MCF 10A (cell line): ENCODE measurements at places on chromosomes 6 and 20.

DNA sequence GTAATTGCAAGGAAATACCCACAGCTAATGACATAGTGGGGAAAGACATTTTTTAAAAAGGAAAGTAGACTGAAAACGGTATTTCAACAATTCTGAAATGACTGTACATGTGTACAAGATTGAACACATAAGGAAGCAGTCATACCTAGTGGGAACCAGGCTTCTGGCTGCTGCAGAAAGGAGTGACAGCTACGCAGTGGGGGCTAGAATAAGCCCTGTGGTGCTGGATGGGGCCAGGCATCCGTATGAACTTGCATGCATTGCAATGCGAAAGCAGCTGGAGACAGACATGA lies 54.9 kb upstream of the GPR31 start:
- DNase-seq = no peak

- peak; percentile 53 for DNase-seq
Observed at GRCh38 chr6:160667639-160668481, 3.8 kb upstream of the LPA start.

GRCh38 chr6:18025596-18025995 lies 38.2 kb upstream of the KIF13A start:
- DNase-seq = no peak

- no peak for DNase-seq
Observed at GRCh38 chr20:62276439-62276838, 26.4 kb upstream of the ADRM1 start.

DNA sequence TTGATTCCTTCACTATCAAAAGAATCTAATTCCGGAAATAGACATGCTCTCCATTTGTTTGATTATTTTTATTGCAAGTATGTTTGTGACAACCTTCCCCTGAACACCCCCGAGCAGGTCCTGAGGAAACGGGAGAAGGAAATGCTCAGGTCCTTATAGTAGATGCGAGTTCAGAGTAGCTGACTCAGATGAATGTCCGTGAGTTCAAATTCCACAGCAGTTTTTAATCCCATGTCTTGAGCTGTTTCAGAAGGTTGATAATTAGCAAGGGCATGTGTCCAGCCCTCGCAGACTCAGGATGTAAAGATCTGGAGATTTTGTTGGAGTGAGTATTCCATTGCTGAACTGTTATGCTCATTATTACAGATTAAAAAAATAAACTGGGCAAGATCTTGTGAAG lies 169.3 kb downstream of the BCAS1 start:
- DNase-seq = no peak

- DNase-seq = peak; percentile 47
Observed at GRCh38 chr6:8579372-8579771, 144.0 kb upstream of the SLC35B3 start.

DNA sequence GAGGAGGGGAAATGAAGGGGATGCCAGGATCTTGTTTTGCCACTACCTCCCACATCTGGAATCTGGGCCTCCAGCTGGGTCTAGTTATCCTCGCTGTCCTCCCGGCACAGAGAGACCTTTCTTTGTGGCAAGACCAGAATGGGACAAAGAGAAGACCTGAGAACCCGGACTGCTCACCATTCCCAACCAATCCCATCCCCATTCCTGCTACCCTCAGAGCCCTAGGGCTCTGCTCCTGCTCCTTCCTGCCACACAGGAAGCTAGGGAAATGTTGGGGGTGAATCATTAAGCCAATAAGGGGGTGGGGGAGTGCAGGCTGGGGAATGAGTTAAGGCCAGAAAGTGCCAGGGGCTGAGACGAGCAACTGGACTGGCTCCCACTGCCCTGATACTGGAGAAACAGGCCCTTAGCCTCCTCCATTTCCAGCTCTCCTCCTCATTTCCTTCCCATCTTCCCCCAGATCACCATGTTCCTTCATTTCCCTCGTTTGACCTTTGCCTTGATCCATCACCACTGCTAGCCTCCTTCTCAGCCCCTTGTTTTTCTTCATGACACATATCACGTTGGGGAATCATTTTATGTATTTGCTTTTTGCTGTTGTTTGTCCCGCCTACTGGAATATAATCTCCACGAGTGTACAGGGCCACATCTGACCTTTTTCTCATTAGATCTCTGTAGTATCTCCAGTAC lies 4.6 kb upstream of the IER3 start:
- peak; percentile 89 for DNase-seq

DNA sequence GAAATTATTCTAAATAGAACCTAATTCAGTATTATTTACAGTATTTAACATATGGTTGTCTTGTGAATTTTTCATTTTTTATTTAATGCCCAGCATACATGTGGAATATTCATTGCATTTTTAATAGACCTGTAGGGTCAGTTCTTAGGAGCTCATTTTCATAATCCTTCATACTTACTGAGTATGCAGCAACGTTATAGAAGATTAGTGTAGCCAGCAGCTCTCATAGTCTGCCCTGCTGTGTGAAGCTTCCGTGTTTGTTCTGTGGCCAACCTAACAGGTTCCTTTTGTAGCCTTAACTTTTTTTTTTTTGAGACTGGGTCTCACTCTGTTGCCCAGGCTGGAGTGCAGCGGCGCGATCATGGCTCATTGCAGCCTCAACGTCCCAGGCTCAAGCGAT lies 261.4 kb downstream of the ARID1B start:
- no peak for DNase-seq

GRCh38 chr6:72968704-72969103 lies 256.6 kb downstream of the KHDC1L start:
- peak; percentile 74 for DNase-seq

DNA sequence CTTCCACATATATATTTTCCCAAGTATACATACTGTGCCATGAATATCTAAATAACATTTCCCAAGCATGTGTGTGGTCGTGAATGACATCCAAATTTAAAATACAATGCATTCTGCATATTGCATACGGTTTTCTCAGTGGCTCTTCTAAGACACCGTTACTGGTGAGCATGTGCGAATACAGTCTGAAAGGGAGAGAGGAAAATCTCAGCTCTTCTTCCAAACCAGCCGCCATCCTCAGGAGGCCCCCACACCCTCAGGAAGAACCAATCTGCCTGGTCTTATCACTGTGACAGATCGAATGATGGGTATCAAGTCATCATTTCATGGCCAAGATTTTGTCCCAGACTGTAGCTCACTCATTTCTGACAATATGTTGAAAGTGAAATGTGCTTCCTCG lies 50.7 kb downstream of the ADAT2 start:
- DNase-seq = no peak

GRCh38 chr20:64101731-64102621 lies 5.4 kb downstream of the NPBWR2 start:
- no peak for DNase-seq

GRCh38 chr6:118353564-118353963 lies 194.5 kb upstream of the PLN start:
- DNase-seq = peak; percentile 47

- no peak for DNase-seq
Observed at GRCh38 chr6:144879436-144879835, 594.3 kb downstream of the UTRN start.

DNA sequence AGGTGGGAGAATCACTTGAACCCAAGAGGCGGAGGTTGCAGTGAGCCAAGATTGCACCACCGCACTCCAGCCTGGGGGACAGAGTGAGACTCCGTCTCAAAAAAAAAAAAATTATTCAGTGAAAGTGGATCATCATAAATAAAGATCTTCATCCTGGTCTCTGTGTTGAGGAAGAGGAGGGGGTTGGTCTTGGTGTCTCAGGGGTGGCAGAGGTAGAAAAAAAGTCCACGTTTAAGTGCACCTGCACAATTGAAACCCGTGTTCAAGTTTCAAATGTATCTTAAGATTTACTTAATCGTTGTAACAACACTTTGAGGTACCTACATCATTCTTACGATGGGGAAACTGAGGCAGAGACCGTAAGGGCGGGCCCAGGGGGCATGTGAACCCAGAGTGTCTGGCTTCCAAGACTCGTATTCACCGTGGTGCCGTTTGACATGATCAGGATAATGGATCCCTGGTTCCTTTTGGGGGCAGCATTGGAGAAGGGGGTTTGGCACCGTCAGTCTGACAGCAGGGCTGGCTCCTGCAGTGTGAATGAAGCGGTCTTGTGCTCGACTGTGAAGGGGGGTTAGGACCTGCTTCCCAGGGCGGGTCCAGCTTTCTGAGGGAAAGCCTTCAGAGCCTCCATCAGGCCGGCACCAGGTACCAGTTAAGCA lies 32.9 kb upstream of the ID1 start:
- DNase-seq = no peak

- no peak for DNase-seq
Observed at GRCh38 chr6:109655761-109656262, 35.2 kb downstream of the AK9 start.

GRCh38 chr20:7889736-7890135 lies 50.5 kb downstream of the HAO1 start:
- no peak for DNase-seq

DNA sequence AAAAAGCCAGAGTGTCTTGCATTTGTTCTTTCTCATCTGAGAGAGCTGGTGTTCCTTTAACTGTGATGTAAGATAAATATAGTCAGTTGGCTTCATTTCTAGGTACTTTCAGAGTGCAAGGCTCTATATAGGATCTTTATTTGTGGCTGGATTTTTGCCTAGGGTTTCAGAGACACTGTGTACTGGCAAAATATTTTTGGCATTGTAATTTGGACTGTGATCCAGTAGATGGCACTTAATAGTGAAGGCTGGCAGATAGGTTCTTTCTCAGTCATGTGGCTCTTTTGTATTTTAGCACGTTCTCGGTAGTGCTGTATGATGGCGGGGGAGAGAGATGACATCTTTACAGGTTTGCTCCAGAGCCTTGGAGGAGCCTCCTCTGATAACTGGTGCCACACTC lies 26.8 kb upstream of the SLC35B3 start:
- DNase-seq = no peak

- DNase-seq = no peak
Observed at GRCh38 chr6:112563368-112563767, 216.2 kb downstream of the RFPL4B start.

GRCh38 chr20:17661121-17661744 lies 20.8 kb downstream of the RRBP1 start:
- DNase-seq = no peak

DNA sequence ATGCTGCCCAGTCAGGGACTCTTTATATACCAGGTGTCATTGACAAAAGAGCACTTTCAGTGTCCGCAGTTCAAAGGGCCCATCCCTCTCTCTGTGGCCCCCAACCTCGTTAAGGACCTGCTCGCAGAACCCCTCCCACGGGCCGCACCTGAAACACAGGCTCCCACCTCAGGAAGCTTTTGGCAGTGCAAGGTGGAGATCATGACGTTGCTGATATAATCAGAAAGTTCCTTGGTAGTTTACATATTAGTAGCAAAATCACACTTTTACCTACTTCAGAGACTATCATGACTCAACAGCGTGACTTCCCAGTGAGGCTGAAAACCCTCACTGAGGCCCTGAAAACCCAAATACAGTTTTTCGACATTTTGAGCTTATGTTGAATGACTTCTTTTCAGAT lies 4.1 kb downstream of the TTLL2 start:
- no peak for DNase-seq
